Thymus (tissue), 14 donors: ENCODE measurements at places on chromosomes 5 and 9. TPM values are rescaled to one million over a fixed set of nuclear protein-coding genes. Genes with fewer than 3 reads are reported as not detected.

DNA sequence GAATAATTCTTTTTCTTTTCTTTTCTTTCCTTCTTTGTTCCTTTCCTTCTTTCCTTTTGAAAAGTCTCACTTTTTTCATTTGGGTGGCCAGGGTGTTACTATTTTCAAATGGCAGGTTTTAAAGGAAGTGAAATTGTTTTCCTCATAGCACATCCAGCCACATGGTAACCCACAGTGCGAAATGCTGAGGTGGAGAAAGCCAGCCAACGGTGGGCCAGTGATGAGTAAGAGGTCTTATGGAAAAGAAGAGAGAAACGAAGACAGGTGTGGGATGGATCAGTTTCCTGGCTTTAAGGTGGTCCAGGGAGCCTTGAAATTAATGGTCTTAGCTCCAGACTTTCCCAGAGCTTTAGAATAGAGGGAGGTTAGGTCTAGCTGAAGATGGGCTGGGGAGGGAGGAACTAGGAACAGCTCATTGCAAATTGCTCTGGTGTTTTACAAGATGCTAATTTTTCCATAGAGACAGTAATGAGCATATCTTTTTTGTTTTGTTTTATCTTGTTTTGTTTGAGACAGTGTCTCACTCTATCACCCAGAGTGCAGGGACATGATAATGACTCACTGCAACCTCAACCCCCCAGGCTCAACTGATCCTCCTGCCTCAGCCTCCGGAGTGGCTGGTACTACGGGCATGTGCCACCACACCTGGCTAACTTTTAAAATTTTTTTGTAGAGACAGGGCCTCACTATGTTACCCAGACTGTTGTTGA, 17.8 kb downstream of the ITK start:
- peaks cover 46% of the 10 kb centered on the region for H3K36me3 ChIP-seq
- H3K27me3 ChIP-seq: no peaks in the 10 kb centered on the region

Gene CER1
- 0.07 TPM for polyA plus RNA-seq

DNA sequence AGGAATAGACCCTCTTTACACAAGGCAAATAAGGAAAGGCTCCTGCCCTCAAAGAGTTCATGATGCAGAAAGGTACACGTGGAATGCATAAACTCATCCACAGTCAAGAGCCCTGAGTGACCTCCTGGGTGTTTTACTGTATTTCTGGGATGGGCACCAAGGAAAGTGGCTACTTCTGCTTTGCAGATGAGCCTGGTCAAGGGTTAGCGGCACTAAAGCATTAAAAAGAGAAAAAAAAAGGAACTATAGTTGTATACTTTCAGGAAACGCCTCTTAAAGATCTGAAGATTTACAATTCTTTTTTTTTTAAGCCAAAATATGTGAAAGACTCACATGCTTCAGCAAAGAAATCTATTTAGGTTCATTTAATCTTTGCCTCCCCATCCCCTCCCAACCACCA, 366.2 kb upstream of the PDE4D start:
- no peaks in the 10 kb centered on the region for H3K36me3 ChIP-seq
- H3K27me3 ChIP-seq: no peaks in the 10 kb centered on the region
- no peak for DNase-seq
- no peaks in the 10 kb centered on the region for H3K4me1 ChIP-seq

Gene PHF24
- 0.37 TPM for polyA plus RNA-seq

DNA sequence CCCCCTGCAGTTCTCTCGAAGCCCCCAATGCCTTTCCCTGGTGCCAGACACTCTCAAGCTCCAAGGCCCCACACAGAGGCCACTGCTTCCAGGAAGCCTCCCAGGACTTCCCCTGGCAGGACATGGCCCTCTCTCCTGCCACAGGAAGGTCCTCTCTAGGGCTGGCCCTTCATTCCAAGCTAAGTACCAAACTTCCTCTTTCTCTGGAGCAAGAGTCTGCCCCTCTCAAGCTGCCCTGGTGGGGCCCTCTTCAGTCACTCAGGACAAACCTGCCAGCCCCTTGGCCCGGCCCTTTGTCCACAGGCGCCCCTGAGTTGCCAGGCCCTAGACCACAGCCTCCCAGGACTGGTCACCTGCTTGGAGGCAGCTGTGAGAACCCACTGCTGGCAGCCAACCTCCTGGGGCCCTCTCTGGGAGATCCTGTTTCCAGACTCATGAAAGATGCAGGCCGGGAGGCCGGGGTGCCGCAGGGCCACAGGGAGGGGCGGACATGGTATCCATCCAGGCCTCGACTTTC, 6.6 kb downstream of the NINJ1 start:
- peaks cover 3% of the 10 kb centered on the region for H3K36me3 ChIP-seq
- H3K4me1 ChIP-seq: peaks cover 58% of the 10 kb centered on the region
- H3K27ac ChIP-seq: peak overlapping the region; percentile 32
- no peaks in the 10 kb centered on the region for H3K27me3 ChIP-seq
- no peak for DNase-seq

- no peaks in the 10 kb centered on the region for H3K27me3 ChIP-seq
- no peak for DNase-seq
- H3K27ac ChIP-seq: no peak overlapping the region
- H3K4me1 ChIP-seq: no peaks in the 10 kb centered on the region
Measured at GRCh38 chr5:38728029-38728428, 117.8 kb upstream of the OSMR start.

Gene NUTM2F
- polyA plus RNA-seq: 0.05 TPM

DNA sequence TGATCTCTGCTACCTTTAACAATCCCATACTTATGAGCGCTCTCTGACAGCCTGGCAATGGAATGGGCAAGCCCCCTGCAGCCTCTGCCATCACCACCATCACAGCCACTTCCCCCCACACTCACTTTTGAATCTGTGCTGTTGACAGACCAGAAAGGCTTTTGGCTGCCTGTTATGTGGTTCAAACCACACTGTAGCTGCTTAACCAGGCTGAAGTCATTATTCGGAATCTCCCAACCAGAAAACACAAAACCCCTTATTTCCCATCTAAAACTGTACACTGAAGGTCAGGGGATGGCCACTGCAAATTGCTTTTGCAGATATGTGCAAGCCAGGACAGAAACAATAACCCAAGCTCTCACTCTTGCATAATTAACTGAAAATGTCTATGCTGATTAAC, 35.8 kb downstream of the PTCH1 start:
- no peaks in the 10 kb centered on the region for H3K4me1 ChIP-seq
- H3K36me3 ChIP-seq: no peaks in the 10 kb centered on the region
- no peak overlapping the region for H3K27ac ChIP-seq
- peaks cover 52% of the 10 kb centered on the region for H3K27me3 ChIP-seq
- H3K4me3 ChIP-seq: no peak overlapping the region
- DNase-seq: no peak

- no peak for DNase-seq
- no peaks in the 10 kb centered on the region for H3K36me3 ChIP-seq
- peaks cover 14% of the 10 kb centered on the region for H3K4me1 ChIP-seq
- H3K4me3 ChIP-seq: no peak overlapping the region
- H3K27ac ChIP-seq: no peak overlapping the region
Measured at GRCh38 chr5:137699336-137700281, 36.3 kb downstream of the KLHL3 start.

Gene RANBP17
- polyA plus RNA-seq: 2.1 TPM

Gene MARVELD2
- 2.8 TPM for polyA plus RNA-seq

- no peaks in the 10 kb centered on the region for H3K36me3 ChIP-seq
- peaks cover 86% of the 10 kb centered on the region for H3K27me3 ChIP-seq
- H3K4me3 ChIP-seq: peak overlapping the region; percentile 91
- H3K4me1 ChIP-seq: peaks cover 20% of the 10 kb centered on the region
Measured at GRCh38 chr9:21995006-21995665, 545 bp downstream of the CDKN2B-AS1 start.

Gene SIT1
- 42.2 TPM for polyA plus RNA-seq

GRCh38 chr5:140351609-140352334, 5.4 kb upstream of the HBEGF start:
- no peaks in the 10 kb centered on the region for H3K36me3 ChIP-seq
- no peak overlapping the region for H3K27ac ChIP-seq
- H3K27me3 ChIP-seq: peaks cover 7% of the 10 kb centered on the region
- H3K4me1 ChIP-seq: peaks cover 1% of the 10 kb centered on the region
- DNase-seq: peak; percentile 73

DNA sequence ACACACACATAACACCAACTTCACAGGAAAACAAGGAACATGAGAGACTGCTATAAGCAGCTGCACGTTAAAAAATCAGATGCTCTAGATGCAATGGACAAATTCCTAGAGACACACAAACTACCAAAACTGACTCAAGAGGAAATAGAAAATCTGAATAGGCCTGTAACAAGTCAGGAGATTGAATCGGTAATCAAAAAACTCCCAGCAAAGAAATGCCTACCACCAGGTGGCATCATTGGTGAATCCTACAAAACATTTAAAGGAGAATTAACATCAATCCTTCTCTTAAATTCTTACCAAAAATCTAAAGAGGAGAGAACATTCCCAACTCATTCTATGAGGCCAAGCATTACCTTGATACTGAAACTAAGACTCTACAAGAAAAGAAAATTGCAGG, 54.9 kb downstream of the NDST1 start:
- no peaks in the 10 kb centered on the region for H3K36me3 ChIP-seq
- no peak overlapping the region for H3K4me3 ChIP-seq
- peak; percentile 16 for DNase-seq

DNA sequence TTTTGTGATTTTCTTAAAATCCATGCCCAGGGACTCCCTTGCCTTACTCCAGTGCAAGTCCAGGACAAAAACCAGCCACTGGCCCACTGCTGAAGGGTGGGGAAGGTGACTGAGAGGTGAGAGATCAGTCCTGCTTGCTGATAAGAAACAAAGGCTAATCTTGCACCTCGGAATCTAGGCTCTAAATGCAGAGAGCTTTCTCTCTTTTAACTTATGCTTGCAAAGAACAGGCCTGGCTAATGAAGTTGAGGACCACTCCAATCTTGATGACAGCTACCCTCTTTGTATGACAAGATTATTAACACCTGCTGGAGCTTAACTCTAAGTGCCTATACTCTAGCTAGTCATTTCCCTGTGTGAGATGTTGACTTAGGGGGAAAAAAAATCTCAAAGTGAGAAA, 8.8 kb downstream of the TLE1 start:
- no peak overlapping the region for H3K27ac ChIP-seq
- no peaks in the 10 kb centered on the region for H3K27me3 ChIP-seq
- no peaks in the 10 kb centered on the region for H3K36me3 ChIP-seq
- no peak overlapping the region for H3K4me3 ChIP-seq
- H3K4me1 ChIP-seq: peaks cover 3% of the 10 kb centered on the region
- DNase-seq: no peak

DNA sequence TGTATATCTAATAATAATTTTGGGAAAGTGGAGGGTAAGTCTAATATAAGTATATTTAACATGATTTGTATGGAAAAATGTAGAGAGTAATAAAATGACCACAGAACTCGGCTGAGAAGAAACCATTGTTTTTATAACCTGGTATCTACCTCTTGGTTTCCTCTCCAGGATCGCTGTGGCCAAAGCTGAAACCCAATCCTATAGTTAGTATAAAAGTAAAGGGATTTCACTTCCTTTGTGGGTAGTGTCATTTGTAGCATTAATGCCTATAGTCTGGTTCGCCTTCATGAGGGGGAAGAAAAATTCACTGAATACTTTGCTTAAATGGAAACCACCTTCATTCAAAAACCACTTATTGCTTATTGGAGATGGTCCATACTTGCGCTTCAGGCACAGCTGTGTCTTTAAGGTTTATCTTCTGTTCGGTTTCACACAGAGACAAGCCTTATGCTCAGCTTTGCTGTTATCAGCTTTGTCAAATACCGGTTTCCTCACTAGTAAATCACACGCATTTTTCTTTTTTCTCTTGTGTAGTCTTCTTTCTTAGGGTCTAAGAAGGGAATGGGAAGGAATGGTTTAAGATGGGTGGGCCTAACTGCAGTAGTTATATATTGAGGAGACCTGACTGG, 12.1 kb downstream of the PIK3R1 start:
- no peak overlapping the region for H3K4me3 ChIP-seq
- no peak overlapping the region for H3K27ac ChIP-seq
- H3K4me1 ChIP-seq: peaks cover 29% of the 10 kb centered on the region

- no peaks in the 10 kb centered on the region for H3K27me3 ChIP-seq
- no peaks in the 10 kb centered on the region for H3K4me1 ChIP-seq
- no peak for DNase-seq
- no peak overlapping the region for H3K27ac ChIP-seq
- no peaks in the 10 kb centered on the region for H3K36me3 ChIP-seq
- no peak overlapping the region for H3K4me3 ChIP-seq
Measured at GRCh38 chr5:112230606-112231005, 188.5 kb downstream of the EPB41L4A start.

GRCh38 chr5:146448783-146449519, 1.8 kb downstream of the TCERG1 start:
- H3K4me1 ChIP-seq: peaks cover 10% of the 10 kb centered on the region
- no peak overlapping the region for H3K27ac ChIP-seq

- no peaks in the 10 kb centered on the region for H3K27me3 ChIP-seq
- no peak for DNase-seq
- no peak overlapping the region for H3K27ac ChIP-seq
Measured at GRCh38 chr5:66494437-66494836, 101.8 kb upstream of the MAST4 start.

DNA sequence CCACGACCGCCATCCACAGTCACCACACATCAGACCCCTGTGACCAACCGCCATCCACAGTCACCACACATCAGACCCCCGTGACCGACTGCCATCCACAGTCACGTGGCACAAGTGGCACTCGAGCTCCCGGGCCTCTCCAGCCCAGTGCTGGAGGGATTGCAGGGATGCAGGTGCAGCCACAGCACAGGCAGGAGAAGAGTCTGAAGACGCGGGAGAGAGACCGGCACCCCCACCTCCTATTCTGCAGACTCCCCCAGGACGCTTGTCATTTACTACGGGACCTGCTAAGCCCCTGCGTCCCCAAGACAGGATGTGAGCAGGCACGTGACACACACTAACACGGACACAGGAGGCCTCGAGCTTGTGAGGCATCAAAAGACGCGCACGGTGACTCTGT, 21.1 kb downstream of the TERT start:
- no peak overlapping the region for H3K27ac ChIP-seq
- peaks cover 31% of the 10 kb centered on the region for H3K36me3 ChIP-seq
- no peak overlapping the region for H3K4me3 ChIP-seq
- no peaks in the 10 kb centered on the region for H3K27me3 ChIP-seq
- H3K4me1 ChIP-seq: peaks cover 10% of the 10 kb centered on the region

Gene ADAMTS19
- 0.09 TPM for polyA plus RNA-seq

DNA sequence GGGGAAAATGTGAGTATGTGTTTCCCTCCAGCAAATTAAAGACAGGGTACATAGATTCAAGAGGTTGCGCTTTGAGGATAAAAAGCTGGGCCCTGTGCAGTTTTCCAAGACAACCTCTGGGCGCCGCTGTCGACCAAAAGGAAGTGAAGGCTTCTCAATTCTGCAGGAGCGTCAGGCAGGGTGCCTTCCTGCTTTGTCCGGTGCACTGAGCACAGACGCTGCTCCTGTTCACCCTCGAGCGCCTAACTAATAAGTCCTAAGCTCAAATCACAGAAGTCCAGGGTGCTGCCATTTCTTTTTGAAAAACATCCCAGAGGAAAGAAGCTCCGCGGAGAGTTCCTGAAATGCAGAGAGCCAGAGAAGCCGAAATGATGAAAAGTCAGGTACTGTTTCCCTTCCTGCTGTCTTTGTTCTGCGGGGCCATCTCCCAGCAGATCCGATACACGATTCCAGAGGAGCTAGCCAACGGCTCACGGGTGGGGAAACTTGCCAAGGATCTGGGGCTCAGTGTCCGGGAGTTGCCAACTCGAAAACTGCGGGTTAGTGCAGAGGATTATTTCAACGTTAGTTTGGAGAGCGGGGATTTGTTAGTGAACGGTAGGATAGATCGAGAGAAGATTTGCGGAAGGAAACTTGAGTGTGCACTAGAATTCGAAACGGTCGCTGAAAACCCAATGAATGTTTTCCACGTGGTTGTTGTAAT, at the start of gene PCDHGB1:
Gene PCDHGB1, plus strand, starts transcription at position 183 of the 703 bp plus-strand sequence. Its CDS starts 162 bp downstream, at position 345.
- H3K4me3 ChIP-seq: no peak within 1 kb of the TSS
- no peaks in the 10 kb centered on the region for H3K27me3 ChIP-seq
- no peak within 1 kb of the TSS for H3K27ac ChIP-seq
- no peak for DNase-seq
- H3K4me1 ChIP-seq: no peaks in the 10 kb centered on the region

GRCh38 chr5:159071382-159071781, 28.3 kb downstream of the EBF1 start:
- no peaks in the 10 kb centered on the region for H3K4me1 ChIP-seq
- no peak overlapping the region for H3K27ac ChIP-seq
- no peak for DNase-seq
- H3K27me3 ChIP-seq: no peaks in the 10 kb centered on the region
